Renal cortical epithelial cell (primary cell): ENCODE measurements at places on chromosomes 2 and 18. TPM values are rescaled to one million over a fixed set of nuclear protein-coding genes. Genes with fewer than 3 reads are reported as not detected.

DNA sequence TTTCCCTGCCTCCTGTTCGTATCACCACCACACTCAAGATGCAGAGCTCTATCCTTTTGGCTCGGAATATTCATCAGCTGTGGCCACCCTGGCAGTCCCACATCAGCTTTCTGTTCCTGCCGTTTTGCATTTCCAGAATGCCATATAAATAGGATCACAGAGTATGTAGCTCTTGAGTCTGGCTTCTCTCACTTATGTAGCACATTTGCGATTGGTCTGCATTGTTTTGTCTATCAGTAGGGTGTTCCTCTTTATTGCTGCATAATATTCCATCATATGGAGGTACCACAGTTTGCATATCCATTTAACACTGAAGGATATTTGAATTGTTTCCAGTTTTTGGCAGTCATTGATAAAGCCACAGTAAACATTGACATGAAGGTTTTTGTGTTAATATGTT, 104.6 kb downstream of the SH3RF3 start:
- DNase-seq: no peak

GRCh38 chr2:166297951-166298350, 77.8 kb downstream of the SCN9A start:
- no peak for DNase-seq

Gene SPP2
- not detected in 2 replicates for total RNA-seq

DNA sequence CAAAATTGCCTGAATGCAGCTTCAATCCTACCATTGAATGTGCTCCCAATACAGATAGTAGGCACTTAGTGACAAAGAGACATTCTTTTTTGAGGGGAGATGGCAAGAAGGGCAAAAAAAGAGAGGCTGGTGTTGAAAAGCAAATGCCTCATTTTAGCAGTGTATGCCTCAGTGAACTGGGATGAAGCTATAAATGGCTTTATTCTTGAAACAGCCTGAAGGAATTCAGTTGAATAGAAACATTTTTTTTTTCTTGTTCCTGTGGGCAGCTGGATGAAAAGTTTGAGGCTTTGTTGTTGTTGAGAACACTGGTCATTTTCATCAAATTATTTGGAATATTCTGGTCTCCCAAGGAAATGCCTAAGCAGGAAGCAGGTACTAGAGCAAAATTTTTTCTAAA, 228.9 kb downstream of the RNF144A start:
- peak; percentile 18 for DNase-seq

- no peak for DNase-seq
Measured at GRCh38 chr2:60534052-60534685, 19.3 kb downstream of the BCL11A start.

Gene KLF7
- 16.8 and 31.5 TPM in 2 replicates for total RNA-seq

GRCh38 chr2:225354281-225354774, 45.2 kb upstream of the NYAP2 start:
- peak; percentile 65 for DNase-seq

Gene LRRC30
- total RNA-seq: not detected in 2 replicates

DNA sequence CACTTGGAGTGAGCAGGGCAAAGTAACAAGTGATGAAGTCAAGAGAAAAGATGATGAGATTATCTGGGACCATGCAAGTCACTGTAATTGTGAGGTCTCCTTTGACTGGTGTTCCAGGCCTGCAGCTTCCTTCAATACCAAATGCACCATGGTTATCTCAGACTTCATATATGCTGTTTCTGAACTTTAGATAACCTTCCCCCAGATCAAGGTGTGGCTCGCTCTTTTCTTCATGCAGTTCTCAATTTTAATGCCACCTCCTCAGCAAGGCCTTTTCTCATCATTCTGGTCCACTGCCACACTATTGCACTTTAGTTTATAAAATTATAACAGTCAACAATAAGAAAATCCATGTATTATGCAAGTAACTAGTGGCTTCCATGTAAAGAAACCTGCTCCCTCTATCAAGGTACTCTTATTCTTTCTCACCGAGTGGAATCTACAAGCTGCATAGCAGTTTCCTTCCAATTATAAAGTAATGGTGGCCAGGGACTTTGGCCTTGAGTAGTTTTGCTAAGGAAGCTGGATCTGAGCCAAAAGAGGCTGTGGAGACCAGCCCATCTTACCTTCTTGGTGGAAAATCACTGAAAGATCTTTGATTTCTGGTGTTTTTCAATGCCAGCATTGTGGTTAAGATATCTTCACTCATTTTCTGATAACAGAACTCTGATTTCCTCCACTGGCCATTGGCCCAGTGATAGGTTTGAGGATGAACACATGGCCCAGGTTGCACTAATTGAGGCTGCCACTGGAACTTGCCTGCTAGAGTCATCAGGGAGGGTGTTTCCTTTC, 113.6 kb downstream of the KCNE4 start:
- DNase-seq: no peak
